ENCODE measurements at places on chromosomes 4 and X. TPM values are rescaled to one million over a fixed set of nuclear protein-coding genes. Genes with fewer than 3 reads are reported as not detected.

Gene RAB33A
- 1.6 TPM for total RNA-seq

Gene WDR1
- 782 TPM for total RNA-seq

Gene PITX2
- 3.6 TPM for total RNA-seq

Gene FAM90A26
- not detected for total RNA-seq

Gene RNF175
- not detected for total RNA-seq

Gene IL1RAPL2
- not detected for total RNA-seq

Gene SYP
- total RNA-seq, result not detected

GRCh38 chrX:110786486-110786885 lies 9.1 kb downstream of the CHRDL1 start:
- DNase-seq, result peak; percentile 68

DNA sequence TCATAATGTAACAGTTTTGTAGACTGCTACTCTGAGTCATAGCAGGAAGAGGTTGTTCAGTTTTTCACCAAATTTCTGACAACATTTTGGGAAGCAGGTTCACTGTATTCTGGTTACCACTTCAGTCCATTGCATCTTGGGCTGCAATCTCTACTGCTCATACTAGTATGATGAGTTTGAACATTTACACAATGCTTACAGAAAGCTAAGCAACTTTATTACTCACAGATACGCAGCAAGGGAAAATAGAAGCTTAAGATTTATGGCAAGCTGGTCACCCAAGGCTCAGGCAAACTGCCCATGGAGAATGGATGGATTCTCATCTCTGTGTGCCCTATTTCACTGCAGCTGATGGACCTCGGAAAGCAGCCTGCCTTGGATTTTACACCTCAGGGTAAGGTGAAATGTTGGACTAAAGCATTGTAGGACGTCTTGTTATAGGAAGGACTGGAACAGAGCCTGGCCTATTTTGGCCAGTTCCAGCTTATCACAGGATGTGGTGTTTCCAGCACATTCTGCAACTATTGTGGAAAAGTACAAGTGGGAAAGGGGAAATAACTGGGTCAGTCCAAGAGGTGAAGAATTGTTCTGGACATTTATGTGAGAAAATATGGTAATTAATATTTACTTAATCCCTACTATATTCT lies 887.1 kb upstream of the AGA start:
- DNase-seq, result no peak

- no peak for DNase-seq
These were observed 136.4 kb downstream of the REPS2 start for GRCh38 chrX:17082831-17083230.

GRCh38 chr4:82715731-82716617 lies 82.6 kb downstream of the SCD5 start:
- DNase-seq, result peak; percentile 70

DNA sequence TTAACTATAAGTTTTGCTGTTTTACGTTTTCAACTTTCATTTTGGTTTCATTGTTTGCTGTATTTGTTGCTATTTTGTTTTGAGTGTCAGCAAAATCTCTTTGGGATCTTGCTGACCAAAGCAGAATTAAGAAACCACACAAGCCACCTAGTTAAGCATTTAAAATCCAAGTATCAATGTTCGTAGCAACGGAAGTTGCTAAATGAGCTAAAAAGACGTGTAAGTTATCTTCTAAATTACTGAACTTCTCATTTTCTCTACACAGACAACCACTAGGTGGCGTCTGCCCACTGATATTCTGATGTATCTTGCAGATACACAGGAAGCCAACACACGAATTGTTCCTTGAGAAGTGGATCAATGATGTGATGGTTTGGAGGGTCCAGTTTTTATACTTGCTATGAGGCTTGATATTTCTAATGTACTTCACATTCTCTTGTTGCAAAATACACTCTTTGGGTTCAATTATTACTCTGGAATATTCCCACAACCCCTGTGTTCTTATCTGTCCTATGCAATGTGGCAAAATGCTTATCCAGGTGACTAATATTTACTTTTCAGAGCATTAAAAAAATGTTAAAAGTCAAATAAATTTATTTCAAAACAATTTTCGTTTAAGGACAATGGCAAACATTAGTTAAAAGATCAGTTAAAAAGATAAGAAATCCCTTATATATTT lies 250.5 kb downstream of the TECRL start:
- peak; percentile 22 for DNase-seq

DNA sequence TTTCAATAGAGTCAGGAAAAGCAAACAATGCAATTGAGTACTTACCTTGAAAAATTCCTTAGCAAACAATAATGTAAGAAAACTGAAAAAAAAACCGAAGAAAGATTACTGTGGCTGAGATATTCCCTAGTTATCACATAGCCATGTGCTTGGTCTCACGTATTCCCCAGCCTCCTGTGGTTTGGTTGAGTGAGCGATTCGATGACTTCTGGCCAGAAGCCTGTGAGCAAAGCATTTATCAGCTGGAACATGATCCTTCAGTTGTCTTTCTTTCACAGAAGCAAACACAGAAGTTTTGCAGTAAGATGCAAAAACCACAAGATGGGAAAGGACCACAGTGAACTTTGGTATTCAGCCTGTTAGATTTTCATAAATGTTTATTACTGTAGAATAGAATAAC lies 1754.3 kb upstream of the AGA start:
- peak; percentile 56 for DNase-seq

DNA sequence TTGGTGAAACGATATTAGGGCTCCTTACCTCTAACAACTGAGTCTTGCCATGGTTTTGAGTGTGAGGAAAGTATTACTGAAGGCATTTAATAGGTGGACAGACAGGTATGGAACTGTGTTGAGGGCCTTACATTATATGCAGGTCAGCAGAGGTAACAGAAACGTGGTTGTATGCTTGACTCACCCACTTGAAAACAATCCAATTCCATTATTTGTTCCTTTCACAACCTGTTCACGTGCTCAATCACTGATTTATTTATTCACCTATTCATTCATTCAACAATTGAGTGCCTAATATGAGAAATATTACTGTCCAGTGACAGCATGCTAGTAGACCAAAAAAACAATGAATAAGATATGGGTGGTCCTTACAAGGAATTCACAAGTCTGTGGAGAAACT lies 33.3 kb upstream of the PPARGC1A start:
- no peak for DNase-seq

GRCh38 chrX:41259516-41259915 lies 74.4 kb upstream of the DDX3X start:
- DNase-seq, result peak; percentile 28

DNA sequence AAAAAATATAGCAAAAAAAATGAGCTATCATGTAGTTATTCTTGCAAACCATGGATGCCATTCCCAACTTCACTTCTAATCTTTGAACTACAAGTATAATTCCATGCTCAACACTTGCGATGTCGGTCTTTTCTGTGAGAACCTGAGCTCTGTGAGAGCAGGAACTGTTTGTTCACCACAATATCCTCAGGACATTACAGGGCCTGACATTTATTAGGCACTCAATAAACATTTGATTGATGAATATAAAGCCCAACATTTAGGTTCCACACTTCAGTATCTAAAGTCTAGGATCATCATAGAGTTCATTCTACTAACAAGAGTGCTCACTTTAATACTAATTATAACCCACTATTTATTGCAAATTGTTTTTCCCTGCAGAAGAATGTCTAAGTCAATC lies 211.6 kb upstream of the FAM241A start:
- no peak for DNase-seq

DNA sequence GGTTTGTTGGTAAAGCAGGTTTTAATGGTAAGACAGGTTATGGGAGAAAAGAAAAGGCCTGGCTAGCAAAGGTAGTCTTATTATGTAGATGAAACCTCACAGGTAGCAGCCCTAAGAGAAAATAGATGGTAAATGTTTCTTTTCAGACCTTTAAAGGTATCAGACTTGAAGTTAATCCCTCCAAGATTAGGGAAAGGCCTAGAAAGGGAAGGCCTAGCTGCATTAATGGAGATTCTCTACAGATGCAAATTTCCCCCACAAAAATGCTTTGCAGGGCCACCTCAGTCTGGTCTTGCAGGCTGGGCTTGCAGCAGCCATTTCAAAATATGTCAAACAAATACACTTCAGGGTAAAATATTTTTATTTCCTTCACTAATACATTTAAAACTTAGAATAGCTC lies 1410.6 kb downstream of the RPA4 start:
- DNase-seq, result no peak

GRCh38 chrX:9676306-9676705 lies 89.3 kb downstream of the GPR143 start:
- no peak for DNase-seq

DNA sequence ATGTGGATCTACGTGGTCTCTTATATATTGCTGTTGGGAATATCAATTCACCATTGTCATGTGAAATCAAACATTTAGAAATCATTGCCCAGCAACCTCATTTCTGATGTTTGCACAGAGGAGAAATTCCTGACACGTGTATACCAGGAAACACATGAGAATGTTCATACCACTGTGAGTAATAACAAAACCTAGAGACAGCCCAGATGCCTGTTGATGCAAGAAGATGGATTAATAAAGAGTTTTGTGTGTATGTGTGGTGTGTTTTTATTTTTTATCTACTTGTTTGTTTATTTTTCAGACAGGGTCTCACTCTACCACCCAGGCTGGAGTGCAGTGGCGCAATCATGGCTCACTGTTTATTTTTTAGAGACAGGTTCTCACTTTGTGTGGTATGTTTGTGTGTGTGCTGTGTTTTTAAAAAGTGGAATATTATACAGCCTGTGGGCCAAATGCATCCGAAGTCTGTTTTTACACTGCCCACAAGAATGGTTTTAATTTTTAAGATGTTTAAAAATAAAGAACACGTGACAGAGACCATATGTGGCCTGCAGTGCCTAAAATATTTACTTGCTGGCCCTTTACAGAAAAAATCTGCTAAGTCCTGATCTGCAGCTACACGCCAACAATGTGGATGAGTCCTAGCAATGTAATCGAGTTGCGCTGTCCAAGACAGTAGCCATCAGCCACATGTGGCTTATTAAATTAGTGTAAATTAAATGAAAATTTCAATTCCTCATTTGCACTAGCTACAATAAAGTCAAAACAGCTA lies 39.2 kb downstream of the TXLNG start:
- peak; percentile 42 for DNase-seq
